Endothelial cell of coronary artery (primary cell): ENCODE measurements at places on chromosomes 1 and 21. TPM values are rescaled to one million over a fixed set of nuclear protein-coding genes. Genes with fewer than 3 reads are reported as not detected.

Gene FLG2
- total RNA-seq: not detected in 2 replicates

Gene CFAP45
- 0.94 and 1.5 TPM in 2 replicates for total RNA-seq

Gene F3
- total RNA-seq: 1.3 and 28.9 TPM in 2 replicates

Gene ASCL5
- not detected in 2 replicates for total RNA-seq

Gene LMX1A
- total RNA-seq: not detected in 2 replicates

Gene DNAJC6
- total RNA-seq: 2.2 and 2.4 TPM in 2 replicates

Gene BGLAP
- 0.19 and 0.27 TPM in 2 replicates for total RNA-seq

Gene DNAJC28
- 0.90 and 0.94 TPM in 2 replicates for total RNA-seq

Gene GPR37L1
- total RNA-seq: not detected in 2 replicates

Gene CYP2J2
- 0.09 TPM in 1 of 2 replicates, not detected in the other for total RNA-seq

Gene KLHDC7A
- not detected in 2 replicates for total RNA-seq

Gene FYB2
- not detected in 2 replicates for total RNA-seq

Gene ZFYVE9
- 28.3 and 36.6 TPM in 2 replicates for total RNA-seq

Gene TMPRSS3
- not detected in 2 replicates for total RNA-seq

Gene NUAK2
- 0.81 and 1.4 TPM in 2 replicates for total RNA-seq

Gene TMEM81
- total RNA-seq: 1.1 and 2.1 TPM in 2 replicates
